A549 treated with Hydrocortisone at 1 μM for 4 hours (cell line): ENCODE measurements at places on chromosomes 5 and 9. TPM values are rescaled to one million over a fixed set of nuclear protein-coding genes. Genes with fewer than 3 reads are reported as not detected.

Gene RETREG1
- 2.6 to 4.7 TPM (median 3.6 TPM) in 5 replicates for total RNA-seq

Gene EIF4E1B
- not detected in 5 replicates for total RNA-seq

Gene INSL4
- 13.9 to 17.9 TPM (median 16.5 TPM) in 5 replicates for total RNA-seq

Gene LCN1
- total RNA-seq, result 0.15 to 0.20 TPM in 2 of 5 replicates, not detected in the others

Gene SLU7
- total RNA-seq, result 36.2 to 67.7 TPM (median 43.2 TPM) in 5 replicates

Gene GMCL2
- total RNA-seq, result not detected in 5 replicates

Gene PRR16
- total RNA-seq, result 0.07 to 0.16 TPM in 2 of 5 replicates, not detected in the others

Gene SOHLH1
- 0.09 to 0.12 TPM in 2 of 5 replicates, not detected in the others for total RNA-seq

Gene GNA14
- 0.03 to 0.14 TPM in 2 of 5 replicates, not detected in the others for total RNA-seq

Gene SLC6A18
- total RNA-seq, result not detected in 5 replicates

Gene SPATA31C1
- not detected in 5 replicates for total RNA-seq

Gene DBH
- total RNA-seq, result not detected in 5 replicates

Gene SH3GLB2
- total RNA-seq, result 38.6 to 51.7 TPM (median 47.6 TPM) in 5 replicates

Gene SEMA5A
- total RNA-seq, result 0.01 TPM in 1 of 5 replicates, not detected in the others

Gene GZMA
- not detected in 5 replicates for total RNA-seq

Gene VCAN
- 6.7 to 15.0 TPM (median 9.9 TPM) in 5 replicates for total RNA-seq

Gene PCDHB7
- total RNA-seq, result not detected in 5 replicates

Gene ADAMTS13
- 0.51 to 0.73 TPM (median 0.56 TPM) in 5 replicates for total RNA-seq

Gene C5orf22
- 10.8 to 16.8 TPM (median 12.9 TPM) in 5 replicates for total RNA-seq
